ENCODE measurements at places on chromosomes 13 and 19. TPM values are rescaled to one million over a fixed set of nuclear protein-coding genes. Genes with fewer than 3 reads are reported as not detected.

DNA sequence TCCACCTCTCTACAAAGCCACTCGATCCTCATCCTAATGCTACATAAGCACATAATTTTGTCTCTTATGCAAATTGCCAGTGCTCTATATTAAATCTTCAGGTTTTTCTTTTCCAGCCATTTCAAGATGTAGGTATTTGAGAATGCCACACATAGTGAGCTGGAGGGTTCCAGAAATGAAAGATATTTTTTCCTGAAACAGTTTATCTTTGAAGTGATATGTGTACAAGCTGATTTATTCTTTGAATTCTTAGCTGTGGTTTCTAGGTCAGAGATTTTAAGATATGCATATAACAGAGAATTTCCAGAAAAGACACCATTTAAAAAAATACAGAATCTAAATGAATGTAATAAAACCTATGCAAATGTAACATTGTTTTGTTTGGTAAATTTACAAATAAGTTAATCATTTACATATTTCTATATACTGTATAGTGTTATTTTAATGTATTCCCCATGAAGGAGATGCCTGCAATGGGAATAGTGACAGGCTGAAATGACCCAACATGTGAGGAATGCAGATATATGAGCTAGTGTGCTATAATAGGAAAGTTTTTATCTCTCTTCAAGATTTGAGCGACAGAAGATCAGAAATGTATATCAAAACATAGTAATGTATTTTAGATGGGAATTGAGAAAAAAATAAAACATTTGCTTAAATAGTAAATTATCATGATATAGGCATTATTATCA, 570.2 kb downstream of the SLITRK1 start:
- no peak for DNase-seq

GRCh38 chr13:47611664-47612288, 389.3 kb downstream of the SUCLA2 start:
- no peak for DNase-seq

- DNase-seq, result peak; percentile 99
Observed at GRCh38 chr13:21061029-21061763, at the start of gene LATS2. Gene LATS2, minus strand, starts transcription at chr13:21061586. Its CDS starts 15,560 bp downstream, at chr13:21046026.

GRCh38 chr13:80012251-80012650, 328.7 kb downstream of the SPRY2 start:
- no peak for DNase-seq

DNA sequence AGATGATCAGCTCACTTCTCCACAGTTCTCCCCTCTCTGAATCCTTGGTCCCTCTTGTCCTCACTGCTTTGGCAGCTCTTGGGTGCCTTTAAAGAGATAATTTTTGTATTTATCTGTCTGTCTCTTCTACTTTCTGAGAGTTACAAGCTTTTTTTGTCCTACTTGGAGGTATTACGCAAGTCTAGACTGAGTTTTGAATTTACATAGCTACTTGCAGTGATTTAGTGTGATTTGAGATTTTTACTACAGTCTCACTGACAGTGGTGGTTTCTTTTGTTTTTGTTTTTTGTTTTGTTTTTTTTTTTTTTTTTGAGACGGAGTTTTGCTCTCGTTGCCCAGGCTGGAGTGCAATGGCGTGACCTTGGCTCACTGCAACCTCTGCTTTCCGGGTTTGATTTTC, 22.1 kb downstream of the URI1 start:
- no peak for DNase-seq

DNA sequence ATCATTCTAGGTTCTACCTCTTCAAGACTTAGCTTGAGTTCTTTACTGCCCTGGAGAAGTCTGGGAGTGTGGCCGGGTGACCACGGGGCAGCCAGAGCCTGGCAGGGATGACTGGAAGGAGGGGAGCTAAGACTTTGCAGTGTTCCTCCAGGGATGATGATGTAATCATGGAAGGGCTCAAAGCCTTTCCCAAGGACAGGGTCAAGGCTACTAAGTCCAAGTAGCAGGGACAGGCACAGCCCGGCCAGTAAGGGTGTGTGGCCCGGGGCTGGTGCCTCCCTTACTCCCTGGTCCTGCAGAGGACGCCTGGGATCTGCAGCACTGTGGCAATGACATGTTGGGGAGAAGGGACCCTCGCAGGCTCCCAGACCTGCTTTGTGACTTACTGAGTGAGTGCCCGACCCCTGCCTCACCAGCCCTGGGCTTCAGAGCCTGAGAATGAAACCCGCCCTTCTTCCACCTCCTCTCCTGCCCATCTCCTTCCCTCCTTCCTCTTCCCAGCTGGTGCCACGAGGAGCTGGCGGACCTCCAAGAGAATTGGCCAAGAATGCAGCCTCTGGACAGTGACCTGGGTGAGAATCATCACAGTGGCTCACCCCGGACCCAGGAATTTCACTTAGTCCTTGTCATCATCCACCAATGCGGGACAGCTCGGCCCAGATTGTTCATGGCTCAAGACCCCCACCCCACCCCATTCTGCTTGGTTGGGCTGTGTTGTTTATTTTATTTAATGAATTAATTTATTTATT, 15.6 kb upstream of the FBXO17 start:
- DNase-seq, result no peak

GRCh38 chr13:63092456-63092855, 1676.8 kb upstream of the PCDH20 start:
- no peak for DNase-seq

- no peak for DNase-seq
Observed at GRCh38 chr19:5587071-5587455, 19.3 kb upstream of the TINCR start.

DNA sequence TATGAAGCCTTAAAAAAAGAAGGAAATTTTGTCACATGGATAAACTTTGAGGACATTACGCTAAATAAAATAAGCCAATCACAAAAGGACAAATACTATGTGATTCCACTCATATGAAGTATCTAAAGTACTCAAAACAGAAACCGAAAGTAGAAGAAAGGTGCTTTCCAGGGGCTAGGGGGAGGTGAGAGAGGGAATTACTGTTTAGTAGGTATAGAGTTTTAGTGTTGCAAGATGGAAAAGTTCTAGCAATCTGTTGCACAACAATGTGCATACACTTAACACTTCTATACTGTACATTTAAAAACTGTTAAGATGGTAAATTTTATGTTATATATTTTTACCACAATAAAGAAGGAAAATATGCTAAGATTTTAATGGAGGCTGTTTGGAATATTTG, 83.0 kb downstream of the POLR1D start:
- DNase-seq, result no peak

DNA sequence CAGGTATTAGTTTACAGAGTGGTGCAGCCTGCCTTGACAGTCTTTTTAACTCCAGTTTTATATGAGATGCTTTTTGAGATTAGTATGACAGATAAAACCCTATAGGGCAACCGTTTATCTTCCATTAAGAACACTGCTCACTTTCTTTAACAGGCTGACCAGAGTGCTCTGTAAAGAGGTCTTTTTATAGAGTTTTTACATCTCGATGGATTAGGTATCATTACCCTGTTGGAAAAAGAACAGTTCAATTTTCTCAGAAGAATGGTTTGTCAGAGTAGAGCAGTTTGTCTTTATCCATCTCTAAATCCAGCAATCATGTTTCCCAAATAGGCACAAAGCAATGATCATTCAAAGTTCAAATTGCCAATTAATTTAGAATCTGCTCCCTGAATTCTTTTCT, 395.2 kb upstream of the ARGLU1 start:
- no peak for DNase-seq

GRCh38 chr19:50447750-50448149, 15.1 kb downstream of the MYBPC2 start:
- no peak for DNase-seq

GRCh38 chr19:6414793-6415590, 9.6 kb downstream of the KHSRP start:
- peak; percentile 61 for DNase-seq

GRCh38 chr13:24050796-24051715, 109.5 kb upstream of the SPATA13 start:
- DNase-seq, result no peak

- peak; percentile 69 for DNase-seq
Observed at GRCh38 chr13:48731957-48732569, 78.3 kb downstream of the CYSLTR2 start.

DNA sequence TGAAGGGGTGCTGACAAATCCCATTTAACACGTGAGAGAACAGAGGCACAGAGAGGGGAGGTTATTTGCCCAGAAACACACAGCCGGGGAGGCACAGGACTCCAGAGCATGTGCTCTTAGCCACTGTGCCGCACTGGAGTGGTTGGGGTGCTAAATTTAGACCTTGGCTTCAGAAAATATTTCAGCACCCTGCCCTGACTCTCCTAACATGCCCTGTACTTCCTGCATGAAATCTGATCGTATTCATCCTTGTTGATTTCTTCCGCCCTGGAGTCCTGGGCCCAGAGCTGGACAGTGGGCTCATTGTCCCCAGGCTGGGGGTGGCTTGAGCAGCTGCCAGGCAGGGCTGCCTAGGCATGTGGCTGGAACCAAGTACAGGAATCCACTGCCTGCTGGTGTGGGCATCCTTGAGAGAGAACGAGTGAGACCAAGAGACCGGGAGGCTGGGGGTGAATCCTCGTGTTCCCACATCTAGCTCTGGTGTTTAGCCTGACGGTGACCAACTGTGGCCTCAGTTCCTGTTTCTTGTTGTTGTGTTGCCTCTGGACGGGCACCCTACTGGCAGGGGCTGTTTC, 5.3 kb downstream of the SLC27A1 start:
- DNase-seq, result peak; percentile 83

GRCh38 chr19:18603958-18604819, 2.4 kb downstream of the CRLF1 start:
- DNase-seq, result no peak

- DNase-seq, result peak; percentile 10
Observed at GRCh38 chr13:111897846-111898215, 169.1 kb upstream of the SOX1 start.

GRCh38 chr13:75316427-75316826, 165.5 kb downstream of the TBC1D4 start:
- DNase-seq, result no peak

GRCh38 chr13:105611424-105611823, 924.0 kb downstream of the EFNB2 start:
- DNase-seq, result no peak

DNA sequence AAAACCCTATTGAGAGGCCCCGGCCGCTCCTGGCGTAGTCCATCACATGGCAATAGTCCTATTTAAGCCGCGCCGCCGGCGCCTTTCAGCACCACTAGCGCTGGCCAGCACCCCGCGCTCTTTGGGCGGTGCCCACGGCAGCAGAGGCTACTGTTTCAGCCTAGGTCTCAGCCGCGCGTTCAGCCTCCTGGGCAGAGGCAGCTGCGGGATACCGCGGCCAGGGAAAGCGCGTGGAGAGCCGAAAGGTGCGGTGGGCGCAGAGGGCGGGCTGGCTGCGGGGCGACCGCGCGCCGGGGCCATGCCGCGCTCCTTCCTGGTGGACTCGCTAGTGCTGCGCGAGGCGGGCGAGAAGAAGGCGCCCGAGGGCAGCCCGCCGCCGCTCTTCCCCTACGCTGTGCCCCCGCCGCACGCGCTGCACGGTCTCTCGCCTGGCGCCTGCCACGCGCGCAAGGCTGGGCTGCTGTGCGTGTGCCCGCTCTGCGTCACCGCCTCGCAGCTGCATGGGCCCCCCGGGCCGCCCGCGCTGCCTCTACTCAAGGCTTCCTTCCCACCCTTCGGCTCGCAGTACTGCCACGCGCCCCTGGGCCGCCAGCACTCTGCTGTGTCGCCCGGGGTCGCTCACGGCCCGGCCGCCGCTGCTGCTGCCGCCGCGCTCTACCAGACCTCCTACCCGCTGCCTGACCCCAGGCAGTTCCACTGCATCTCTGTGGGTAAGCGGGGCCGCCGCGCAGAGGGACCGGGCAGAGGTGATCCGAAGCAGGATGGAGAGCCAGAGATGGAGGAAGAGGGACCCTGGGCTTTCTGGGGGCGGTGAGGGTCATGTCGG, at the start of gene GSX1:
Gene GSX1 (plus strand): TSS at position 91 of the 826 bp plus-strand sequence. CDS start 208 bp downstream, at position 299.
- peak; percentile 78 for DNase-seq

- no peak for DNase-seq
Observed at GRCh38 chr19:21221693-21222092, 79.9 kb downstream of the ZNF431 start.

DNA sequence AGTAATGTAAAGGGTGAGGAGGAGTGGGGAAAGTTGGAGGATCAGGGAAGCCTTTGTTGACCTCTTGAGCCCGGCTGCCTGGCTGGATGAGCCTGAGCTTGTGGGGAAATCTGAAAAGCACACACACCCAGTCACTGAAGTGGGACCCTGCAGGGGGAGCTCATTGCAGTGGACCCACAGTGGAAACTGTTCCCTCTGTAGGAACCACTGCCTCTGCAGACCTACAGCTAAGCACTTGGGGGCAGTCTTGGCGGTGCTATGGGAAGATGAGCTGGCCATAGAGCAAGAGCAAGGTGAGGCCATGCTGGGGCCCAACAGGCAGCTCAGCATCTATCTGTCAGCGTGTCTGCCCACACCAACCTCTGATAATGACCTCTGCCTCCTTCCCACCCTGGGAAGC, 294.8 kb downstream of the TSHZ3 start:
- no peak for DNase-seq

DNA sequence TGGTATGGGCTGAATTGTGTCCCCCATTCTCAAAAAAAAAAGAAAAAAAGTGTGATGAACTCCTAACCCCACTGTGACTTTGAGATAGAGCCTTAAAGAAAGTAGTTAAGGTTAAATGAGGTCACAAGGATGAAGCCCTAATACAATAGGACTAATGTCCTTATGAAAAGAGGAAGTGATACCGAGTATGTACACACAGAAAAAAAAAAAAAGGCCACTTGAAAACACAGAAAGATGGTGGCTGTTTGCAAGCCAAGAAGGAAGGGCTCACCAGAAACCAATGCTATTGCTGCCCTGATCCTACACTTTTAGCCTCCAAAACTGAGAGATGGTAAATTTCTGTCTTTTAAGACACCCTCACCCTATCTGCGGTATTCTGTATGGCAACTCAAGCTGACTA, 955.6 kb downstream of the PCDH17 start:
- DNase-seq, result no peak

GRCh38 chr19:21143428-21143827, 1.6 kb downstream of the ZNF431 start:
- no peak for DNase-seq

DNA sequence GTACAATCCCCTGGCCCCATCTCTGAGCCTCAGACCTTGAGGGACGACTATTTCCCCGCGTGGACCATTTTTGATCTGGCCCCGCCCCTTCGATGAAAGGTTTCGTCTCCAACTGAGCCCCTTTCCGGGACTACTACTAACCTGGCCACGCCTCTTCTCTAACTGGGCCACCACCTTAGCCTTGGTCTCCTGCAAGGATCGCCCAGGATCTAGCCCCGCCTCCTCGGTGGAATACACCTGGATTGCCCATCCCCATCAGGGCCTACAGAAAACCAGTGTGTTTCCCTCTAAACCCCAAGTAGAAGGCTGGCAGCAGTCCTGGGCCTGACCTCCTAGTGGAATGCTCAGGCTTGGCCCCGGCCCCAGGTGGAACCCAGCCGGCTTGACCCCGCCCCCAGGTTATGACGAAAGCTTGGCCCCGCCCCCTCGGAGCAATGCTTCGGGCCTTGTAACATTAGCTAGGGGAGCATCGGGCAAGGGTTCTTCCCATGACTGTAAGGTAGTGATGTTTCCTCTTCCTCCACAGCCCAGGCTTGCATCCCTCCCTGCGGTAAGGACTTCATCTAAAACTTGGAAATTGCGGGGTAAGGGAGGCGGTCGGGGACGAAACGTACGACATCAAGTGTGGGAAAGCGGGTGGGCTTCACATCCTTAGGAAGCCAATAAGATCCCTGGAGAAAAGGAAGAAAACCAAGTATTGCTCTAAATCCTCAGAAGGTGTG, 9.1 kb downstream of the SPACA6 start:
- peak; percentile 92 for DNase-seq

GRCh38 chr13:26460648-26461047, 96.8 kb upstream of the WASF3 start:
- DNase-seq, result no peak

The CYP4F2 gene
- not detected for total RNA-seq

The TEX26 gene
- 0.31 TPM for total RNA-seq

The SLC10A2 gene
- not detected for total RNA-seq

The MEIOSIN gene
- total RNA-seq, result not detected

The SPINT2 gene
- 27.7 TPM for total RNA-seq

The ZNF135 gene
- total RNA-seq, result 11.0 TPM

Measured in sciatic nerve (tissue), 2 donors.